ENCODE measurements at places on chromosomes 1 and 21.

GRCh38 chr1:41341772-41342562 is 19.3 kb upstream of the FOXO6 start:
- no peaks in the 10 kb centered on the region for H3K4me1 ChIP-seq
- no peak for DNase-seq
- no peaks in the 10 kb centered on the region for H3K27me3 ChIP-seq
- no peak overlapping the region for H3K27ac ChIP-seq
- H3K4me3 ChIP-seq: no peak overlapping the region

DNA sequence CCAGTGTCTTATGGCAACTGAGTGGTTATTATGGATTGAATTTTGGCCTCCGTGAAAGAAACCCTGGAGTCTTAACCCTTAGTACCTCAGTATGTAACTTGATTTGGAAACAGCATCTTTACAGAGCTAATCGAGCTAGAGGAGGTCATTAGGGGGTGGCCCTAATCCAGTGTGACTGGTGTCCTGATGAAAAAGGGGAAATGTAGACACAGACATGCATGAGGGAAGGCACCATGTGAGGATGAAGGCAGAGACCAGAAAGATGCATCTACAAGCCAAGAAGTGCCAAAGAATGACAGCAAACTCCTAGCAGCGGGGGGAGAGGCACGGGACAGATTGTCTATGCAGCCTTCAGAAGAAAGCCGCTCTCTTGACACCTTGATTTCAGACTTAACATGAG is 14.7 kb downstream of the DOP1B start:
- no peak overlapping the region for H3K27ac ChIP-seq
- no peak for DNase-seq
- H3K4me1 ChIP-seq: peaks cover 25% of the 10 kb centered on the region

- peaks cover 54% of the 10 kb centered on the region for H3K4me1 ChIP-seq
- no peak for DNase-seq
- H3K27me3 ChIP-seq: no peaks in the 10 kb centered on the region
- no peak overlapping the region for H3K4me3 ChIP-seq
- peaks cover 18% of the 10 kb centered on the region for H3K36me3 ChIP-seq
- no peak overlapping the region for H3K27ac ChIP-seq
Observed at GRCh38 chr1:28143496-28144202, 32.8 kb downstream of the PTAFR start.

DNA sequence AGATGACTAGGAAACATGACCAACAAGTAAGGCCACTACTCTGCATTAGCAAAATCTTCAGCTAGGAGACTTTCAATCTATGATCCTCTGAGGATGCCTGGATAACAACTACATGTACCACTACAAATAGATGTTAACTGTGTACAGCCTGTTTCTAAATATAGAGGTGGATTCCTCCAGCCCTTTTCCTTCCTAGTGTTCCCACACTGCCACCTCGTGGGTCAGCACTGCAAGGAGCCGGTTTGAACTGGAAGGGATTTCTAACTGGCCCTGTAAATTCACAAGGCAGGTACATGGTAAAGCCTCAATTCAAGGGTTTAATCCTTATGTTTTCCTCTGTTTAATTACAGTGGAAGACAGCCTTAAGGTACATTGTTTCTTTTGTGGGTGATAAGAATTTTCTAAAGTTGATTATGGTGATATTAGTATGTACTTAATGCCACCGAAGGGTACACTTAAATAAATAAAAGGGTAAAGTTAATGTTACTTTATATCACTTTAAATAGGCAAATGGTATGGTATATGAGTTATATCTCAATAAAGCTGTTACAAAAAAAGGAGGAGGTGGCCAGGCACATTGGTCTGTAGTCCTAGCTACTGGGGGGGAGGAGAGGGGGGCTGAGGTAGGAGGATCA is 14.4 kb downstream of the SMYD3 start:
- no peaks in the 10 kb centered on the region for H3K36me3 ChIP-seq
- no peak overlapping the region for H3K27ac ChIP-seq
- no peaks in the 10 kb centered on the region for H3K4me1 ChIP-seq
- DNase-seq: peak; percentile 53

GRCh38 chr1:21537932-21538630 is 28.9 kb downstream of the ALPL start:
- H3K4me1 ChIP-seq: peaks cover 63% of the 10 kb centered on the region
- DNase-seq: no peak
- H3K27ac ChIP-seq: peak overlapping the region; percentile 78

- H3K4me3 ChIP-seq: no peak overlapping the region
- no peak for DNase-seq
- no peaks in the 10 kb centered on the region for H3K27me3 ChIP-seq
- H3K27ac ChIP-seq: no peak overlapping the region
Observed at GRCh38 chr1:89698624-89699023, 65.7 kb downstream of the LRRC8C start.

DNA sequence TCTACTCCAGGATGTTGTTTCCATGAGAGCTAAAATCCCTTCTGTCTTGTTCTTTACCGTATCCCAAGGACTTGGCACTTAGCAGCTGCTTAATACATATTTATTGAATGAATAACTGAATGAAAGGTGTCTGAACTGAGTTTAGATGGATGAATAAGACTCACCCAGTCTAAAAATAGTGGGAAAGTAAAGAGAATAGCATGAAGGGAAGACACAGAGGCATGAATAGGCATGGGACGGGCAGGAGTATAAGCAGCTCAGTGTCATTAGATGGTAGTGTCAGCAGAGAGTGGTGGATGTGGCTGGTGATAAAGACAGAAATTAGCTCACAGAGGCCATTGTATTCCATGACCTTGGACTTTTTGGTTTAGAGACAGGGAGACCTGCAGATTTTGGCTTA is 9.2 kb downstream of the IL12RB2 start:
- no peak for DNase-seq
- no peak overlapping the region for H3K27ac ChIP-seq
- no peaks in the 10 kb centered on the region for H3K4me1 ChIP-seq

- H3K4me1 ChIP-seq: peaks cover 7% of the 10 kb centered on the region
- H3K36me3 ChIP-seq: no peaks in the 10 kb centered on the region
- no peaks in the 10 kb centered on the region for H3K27me3 ChIP-seq
- DNase-seq: no peak
Observed at GRCh38 chr21:29271927-29272333, 26.8 kb upstream of the BACH1 start.

DNA sequence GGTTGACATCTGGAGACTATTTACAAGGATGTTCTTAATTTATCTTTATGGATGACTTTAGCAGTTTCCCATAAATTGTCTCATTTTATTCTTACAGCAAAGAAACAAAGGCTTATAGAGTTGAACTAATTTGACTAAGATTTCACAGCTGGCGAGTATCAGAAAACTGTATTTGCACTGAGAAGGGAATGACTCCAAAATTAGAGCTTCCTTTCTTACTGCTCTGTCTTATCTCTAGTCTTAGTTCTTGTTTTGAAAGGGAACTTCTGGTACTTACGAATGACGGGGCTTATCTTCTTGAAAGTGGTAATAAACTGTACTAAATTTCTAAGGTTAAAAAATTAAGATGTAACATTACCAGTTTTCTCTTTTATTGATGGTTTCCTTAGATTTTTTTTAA is 13.6 kb downstream of the CNST start:
- no peak for DNase-seq
- peak overlapping the region; percentile 29 for H3K27ac ChIP-seq
- peaks cover 46% of the 10 kb centered on the region for H3K4me1 ChIP-seq
- H3K36me3 ChIP-seq: no peaks in the 10 kb centered on the region
- H3K27me3 ChIP-seq: no peaks in the 10 kb centered on the region
- H3K4me3 ChIP-seq: no peak overlapping the region

GRCh38 chr1:41245659-41246058 is 3.6 kb upstream of the SCMH1 start:
- H3K4me1 ChIP-seq: peaks cover 5% of the 10 kb centered on the region
- H3K4me3 ChIP-seq: no peak overlapping the region
- H3K27ac ChIP-seq: no peak overlapping the region
- no peaks in the 10 kb centered on the region for H3K36me3 ChIP-seq
